ENCODE measurements at places on chromosomes 6 and 20. TPM values are rescaled to one million over a fixed set of nuclear protein-coding genes. Genes with fewer than 3 reads are reported as not detected.

SOX12 gene
- 7.7 TPM for total RNA-seq

CARMIL1 gene
- total RNA-seq: 23.9 TPM

TP53TG5 gene
- not detected for total RNA-seq

OR2B6 gene
- total RNA-seq: not detected

ENPP4 gene
- total RNA-seq: 0.99 TPM

APCDD1L gene
- total RNA-seq: 1.6 TPM

DNA sequence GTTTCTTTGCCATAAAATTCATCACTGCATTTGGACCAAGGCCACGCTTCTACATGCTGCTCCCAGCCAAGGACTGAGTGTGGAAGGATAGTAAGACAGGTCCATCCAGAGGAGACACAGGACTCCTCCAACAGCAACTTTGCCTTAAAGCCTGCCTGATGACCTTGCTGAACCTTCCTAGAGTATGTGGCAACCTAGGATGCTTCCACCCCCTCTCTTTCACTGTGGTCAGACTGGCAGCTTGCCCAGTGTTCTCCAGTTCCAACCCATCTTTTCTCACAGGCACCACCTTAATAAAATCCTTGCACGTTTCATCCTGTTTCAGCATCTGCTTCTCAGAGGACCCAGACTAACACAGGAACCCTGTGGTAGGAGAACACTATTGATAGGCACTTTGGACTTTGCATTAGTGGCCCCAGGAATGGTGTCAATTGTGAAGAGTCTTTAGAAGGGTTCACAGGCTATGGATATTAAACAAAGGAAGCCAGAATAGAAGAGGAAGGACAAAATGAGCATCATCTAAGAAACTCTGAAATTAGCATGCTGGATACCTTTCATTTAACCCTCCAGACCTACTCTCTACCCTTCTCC, 2.4 kb upstream of the PKHD1 start:
- DNase-seq: no peak

GRCh38 chr6:138227316-138227781, 9.1 kb upstream of the PBOV1 start:
- DNase-seq: no peak

DNA sequence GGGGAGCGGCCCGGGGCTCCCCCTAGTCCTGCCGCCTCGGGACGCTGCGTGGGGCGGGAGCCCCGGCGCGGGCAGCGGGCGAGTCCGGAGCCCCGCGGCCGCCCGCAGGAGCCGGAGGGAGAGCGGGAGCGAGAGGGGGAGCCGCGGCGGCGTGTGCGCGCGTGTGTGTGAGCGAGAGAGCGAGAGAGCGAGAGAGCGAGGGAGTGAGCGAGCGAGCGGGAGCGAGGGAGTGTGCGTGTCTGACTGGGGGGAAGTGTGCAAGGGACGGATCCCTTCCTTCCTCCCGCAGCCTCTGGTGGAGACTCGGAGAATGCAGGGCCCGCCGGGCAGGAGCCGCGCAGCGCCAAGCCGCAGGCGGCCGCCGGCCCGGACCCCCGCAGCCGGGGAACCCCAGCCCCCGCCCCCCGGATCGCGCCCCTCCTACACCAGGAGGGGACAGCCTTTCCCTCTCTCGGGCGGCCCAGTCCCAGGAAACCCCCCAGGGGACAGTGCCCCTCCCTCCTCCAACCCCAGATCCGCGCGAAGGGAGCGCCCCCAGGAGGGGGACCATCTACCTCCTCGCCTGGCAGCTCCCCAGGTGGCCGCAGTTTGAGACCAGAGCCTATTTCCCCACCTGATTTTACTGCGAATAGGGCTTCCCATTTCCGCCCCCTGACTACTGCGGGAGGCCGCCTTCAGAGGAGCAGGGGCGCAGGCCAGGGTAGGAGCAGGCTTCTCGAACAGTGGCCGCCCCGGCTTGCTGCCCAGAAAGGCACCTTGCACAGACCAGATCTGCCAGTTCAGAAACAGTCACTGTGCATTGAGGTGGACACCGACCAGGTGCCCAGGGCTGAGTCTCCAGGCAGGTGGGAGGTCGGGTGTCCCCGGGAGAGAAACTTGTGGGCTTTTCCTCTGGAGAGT, at the start of gene CDH22:
CDH22 (minus strand) TSS at position 241 of the 900 bp plus-strand sequence. CDS start 57,204 bp downstream, outside the sequence.
- DNase-seq: peak; percentile 19

- DNase-seq: peak; percentile 70
Observed at GRCh38 chr6:142566628-142567396, 265.0 kb downstream of the ADGRG6 start.

- no peak for DNase-seq
Observed at GRCh38 chr20:38842026-38842425, 36.5 kb downstream of the PPP1R16B start.

DNA sequence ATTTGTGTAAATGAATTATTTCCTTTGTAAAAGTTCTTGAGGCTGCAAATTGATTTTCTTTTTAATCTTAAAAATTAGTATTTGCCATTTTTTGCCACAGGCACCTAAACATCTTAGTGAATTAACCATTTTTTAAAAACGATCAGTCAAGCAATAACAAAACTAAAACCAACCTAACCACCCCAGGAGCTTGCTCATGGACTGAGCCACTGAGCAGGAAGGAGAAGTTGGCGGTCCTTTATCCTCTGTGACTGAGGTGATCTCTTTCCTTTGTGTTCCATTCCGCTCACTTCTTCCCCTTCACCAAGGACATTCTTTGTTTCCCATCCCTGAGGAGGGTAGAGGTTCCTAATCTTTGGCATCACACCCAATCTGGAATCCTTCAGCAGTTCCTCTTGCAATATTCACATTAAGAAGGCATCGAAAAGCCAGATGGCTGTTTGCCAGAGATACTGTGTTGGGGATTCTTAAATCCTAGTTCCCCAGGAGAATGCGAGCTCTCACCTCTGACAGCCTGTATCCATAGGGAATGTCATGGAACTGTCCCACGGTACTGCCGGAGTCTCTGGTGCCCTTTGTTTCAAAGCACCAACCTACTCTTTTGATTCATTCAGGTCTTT, 30.5 kb downstream of the RPRD1B start:
- no peak for DNase-seq

GRCh38 chr20:57890202-57890800, 180.5 kb upstream of the PMEPA1 start:
- no peak for DNase-seq

DNA sequence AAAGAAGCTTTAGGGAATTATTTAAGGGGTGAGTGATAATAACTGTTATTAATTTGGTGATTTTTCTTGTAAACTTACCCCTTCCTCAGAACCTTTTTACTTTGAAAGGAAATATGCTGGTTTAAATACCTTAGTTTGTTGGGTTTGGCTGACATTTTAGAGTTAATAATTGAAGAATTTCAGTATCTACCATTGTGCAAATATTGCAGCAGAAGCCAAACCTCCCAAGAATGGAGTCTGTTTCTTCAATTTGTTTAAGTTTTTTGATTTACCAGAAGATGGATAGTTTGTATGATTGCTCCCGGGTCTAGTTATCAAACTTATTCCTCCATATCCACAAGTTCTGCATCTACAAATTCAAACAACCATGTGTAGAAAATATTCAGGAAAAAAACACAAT, 77.1 kb downstream of the ATRN start:
- peak; percentile 20 for DNase-seq

DNA sequence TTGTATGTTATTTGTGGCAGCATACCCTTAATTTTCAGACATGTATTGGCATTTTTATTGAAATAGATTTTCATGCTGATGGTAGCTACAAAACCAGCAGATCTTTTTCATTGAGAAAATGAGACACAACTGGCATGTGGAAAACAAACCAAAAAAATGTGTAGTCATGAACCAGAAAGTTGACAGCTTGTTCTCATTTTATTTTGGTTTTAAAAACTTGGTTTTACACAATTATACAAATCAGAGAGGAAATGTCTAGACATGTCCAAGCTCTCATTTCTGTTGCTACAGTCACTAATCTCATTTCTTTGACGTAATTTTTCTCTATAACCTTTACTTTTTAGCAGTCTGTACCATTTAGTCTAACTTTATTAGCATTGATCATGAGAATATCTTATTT, 85.4 kb downstream of the GRIK2 start:
- DNase-seq: no peak

DNA sequence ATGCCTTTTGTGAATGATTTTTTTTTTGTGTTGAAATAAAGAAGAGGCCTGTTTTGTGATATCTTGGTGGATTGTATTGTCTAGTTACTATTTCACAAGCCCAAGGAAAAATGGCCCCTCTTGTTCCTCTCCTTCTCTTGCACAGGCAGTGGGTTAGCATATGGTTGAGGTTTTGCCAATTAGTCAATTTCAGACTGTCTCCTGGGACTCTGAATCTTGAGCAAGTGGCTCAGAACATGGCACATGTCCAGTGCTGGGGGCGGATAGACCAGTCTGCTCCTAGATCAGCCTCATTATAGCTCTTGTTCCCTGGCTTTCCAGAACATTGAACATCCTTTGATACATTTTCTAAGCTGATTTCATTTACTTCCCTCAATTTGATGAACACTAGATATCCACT, 589.2 kb downstream of the PHF3 start:
- peak; percentile 54 for DNase-seq

DNA sequence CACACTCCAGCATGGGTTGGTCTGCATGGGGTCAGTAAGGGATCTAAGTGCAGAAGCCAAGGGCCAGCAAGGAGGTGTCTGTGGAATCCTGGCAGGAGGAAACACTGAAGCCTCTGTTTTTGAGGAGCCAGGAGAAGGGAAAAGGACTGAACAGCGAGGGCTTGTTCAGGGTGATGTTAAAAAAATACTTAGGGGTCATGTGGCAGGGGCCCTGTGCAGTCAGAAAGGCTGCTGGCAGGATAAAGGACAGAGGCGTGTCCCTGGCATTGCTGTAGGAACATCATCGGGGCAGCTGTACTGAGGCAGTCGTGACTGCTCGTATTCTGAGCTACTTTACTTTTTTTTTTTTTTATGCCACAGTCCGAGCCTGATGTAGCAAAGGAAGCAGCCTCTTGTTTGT, 127.1 kb upstream of the ZFP64 start:
- no peak for DNase-seq

- DNase-seq: no peak
Observed at GRCh38 chr6:169380493-169380892, 126.8 kb upstream of the THBS2 start.

GRCh38 chr20:62430866-62431447, 3.6 kb upstream of the RBBP8NL start:
- DNase-seq: no peak

DNA sequence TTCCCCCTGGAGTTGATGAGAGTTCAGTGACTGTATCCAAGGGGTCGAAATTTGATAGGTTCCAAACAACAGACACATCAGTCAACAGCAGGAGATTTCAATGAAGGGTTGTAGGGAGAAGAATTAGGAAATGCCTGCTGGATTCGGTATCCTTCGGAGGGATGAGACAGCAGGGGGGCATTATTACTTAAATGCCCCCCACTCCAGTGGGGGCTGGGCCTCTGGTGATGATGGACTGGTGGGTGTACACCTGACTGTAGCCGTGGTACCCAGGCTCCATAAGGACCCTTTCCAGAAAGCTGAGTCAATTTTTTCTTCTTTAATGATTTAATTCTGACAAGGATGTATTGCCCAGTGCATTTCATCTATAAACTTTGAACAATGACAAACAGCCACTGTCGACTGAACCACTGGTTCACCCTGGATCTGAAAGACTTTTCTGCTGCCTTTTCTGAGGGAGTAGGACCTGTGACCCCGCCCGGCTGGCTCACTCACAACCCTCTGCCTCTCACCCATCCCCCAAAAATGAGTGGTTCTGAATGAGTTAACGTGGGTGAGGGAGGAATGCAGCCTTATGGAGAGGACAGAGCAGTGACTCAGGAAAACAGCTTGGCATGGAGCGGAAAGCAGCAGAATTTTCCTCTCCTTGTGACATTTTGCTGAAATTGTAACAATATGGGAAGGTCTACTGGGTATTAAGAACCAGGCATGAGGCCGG, 41.0 kb downstream of the ZMYND8 start:
- DNase-seq: peak; percentile 91

- DNase-seq: no peak
Observed at GRCh38 chr20:25509084-25509483, 76.2 kb downstream of the NINL start.

DNA sequence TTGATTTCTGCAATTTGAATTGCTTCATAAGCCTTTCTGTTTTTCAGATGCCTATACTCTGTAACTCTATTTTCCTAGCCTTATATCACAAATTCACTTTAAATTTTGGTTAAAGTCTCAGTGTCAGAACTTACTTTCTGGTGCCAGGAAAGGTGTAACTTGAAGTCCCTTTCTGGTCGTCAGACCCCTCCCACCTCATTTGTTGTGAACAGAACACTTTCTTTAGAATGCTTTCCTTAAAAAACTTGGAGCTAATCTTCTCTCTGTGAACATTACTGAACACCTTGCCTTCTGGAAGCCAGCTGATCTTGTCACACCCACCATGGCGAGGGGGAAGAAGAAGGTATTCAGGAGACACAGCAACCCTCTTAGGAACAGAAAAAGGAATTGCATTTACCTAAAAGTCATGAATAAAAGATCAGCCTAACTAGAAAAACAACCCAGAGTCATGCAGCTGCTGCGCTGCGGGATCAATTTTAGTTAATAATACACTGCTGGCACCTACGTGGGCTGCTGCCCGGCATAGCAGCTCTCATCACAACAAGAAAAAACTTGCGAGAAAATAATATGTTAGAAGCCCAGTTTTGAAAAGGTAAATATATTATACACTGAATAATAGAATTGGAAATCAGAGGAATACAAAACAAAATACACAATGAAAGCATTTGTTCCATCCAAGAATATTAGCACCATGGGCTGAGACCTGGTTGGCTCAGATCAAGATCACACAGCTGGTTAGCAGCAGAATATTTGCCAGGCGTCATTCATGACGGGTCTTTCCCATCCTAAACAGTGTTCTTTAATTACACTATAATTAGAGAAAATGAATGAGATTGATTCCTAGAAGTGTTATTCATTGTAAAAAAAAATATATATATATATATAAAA, 5.8 kb upstream of the FAM217A start:
- DNase-seq: no peak

DNA sequence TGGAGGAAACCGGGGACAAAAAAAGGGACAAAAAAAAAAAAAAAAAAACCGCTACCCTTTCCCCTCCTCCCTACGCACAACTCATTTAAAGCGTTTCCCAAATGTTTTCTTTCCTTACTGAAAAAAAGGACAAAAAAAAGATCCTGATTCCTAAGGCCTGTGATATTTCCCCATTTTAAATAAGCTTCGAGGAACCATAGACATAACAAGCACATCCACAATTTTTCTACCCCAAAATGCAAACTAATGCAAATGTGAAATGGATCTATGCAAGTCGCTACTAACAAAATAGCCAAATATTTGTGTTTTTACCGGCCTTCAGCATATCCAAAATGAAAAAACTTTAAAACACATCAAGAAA, 1.4 kb upstream of the ZNF217 start:
- no peak for DNase-seq

- no peak for DNase-seq
Observed at GRCh38 chr20:56940466-56940865, 311.4 kb downstream of the TFAP2C start.

Data from fibroblast of the aortic adventitia (primary cell).